ENCODE measurements at places on chromosomes 7 and 10.

DNA sequence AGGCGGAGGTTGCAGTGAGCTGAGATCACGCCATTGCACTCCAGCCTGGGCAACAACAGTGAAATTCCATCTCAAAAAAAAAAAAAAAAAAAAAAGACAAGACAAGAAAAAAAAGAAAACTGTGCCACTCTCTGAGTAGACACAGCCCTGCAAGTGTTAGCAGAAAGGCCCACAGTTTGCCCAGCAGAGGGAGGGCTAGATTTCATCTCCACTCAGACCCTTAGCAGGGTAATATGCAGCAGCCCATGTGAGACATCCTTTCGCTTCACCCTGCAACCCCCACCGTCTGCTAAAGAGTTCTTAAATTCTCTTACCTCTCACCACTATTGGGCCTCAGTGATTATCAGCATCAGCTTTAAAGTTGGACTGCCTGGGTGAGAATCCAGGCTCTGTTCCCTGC is 38.2 kb downstream of the CTNNA3 start:
- DNase-seq: no peak

DNA sequence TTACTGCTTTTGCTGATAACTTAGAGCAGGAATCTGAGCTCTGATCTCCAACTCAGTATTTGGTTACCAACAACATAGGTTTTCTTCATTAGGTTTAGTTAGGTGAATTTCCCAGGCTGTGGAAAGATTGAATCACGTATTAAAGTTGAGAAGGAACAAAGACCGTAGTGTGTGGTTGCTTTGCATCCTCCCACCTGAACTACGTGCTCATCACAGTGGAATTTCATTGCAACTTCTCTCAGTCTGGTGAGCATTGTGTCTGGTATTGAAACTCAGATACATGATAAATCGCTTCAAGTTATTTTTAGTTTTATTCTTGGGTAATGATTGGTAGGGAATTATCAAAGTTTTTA is 139.4 kb upstream of the AKR1E2 start:
- no peak for DNase-seq

GRCh38 chr7:132080967-132081668 is 495.2 kb downstream of the PLXNA4 start:
- no peak for DNase-seq

DNA sequence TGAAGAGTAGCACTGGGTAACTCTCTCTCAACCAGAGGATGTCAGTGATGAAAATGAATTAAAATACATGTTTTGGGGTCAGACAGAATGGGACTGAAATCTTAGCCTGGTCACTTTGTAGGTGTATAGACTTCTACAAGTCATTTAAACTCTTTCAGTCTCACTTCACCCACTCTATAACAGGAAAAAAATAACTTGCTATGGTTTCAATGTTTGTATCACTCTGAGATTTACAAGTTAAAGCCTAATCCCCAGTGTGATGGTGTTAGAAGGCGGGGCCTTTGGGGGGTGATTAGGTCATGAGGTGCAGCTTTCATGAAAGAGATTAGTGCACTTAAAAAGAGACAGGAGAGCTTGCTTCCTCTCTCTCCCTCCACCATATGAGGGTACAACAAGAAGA is 134.8 kb downstream of the INHBA start:
- DNase-seq: no peak

DNA sequence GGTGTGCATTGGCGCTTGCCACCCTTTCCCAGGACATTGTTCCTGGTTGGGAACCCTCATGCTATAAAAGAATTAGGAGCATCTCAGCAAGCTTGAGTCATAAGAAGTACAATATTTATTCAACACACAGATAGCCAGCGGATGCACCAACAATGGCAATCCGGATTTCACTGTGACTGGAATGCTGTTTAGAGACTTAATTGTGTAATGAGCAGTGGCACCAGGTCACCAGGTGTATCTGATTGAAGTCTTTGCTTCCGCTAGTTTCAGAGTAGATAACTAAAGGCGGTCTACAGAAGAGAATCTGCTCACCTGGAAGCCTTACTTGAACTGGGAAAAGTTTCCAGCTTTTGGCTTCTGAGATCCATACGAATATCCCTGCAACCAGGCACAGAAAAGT is 772.3 kb upstream of the GHITM start:
- DNase-seq: no peak

- no peak for DNase-seq
These were observed 10.6 kb downstream of the LSM8 start for GRCh38 chr7:118194571-118194970.

- no peak for DNase-seq
These were observed 4.4 kb upstream of the LRRN3 start for GRCh38 chr7:111086532-111086931.

DNA sequence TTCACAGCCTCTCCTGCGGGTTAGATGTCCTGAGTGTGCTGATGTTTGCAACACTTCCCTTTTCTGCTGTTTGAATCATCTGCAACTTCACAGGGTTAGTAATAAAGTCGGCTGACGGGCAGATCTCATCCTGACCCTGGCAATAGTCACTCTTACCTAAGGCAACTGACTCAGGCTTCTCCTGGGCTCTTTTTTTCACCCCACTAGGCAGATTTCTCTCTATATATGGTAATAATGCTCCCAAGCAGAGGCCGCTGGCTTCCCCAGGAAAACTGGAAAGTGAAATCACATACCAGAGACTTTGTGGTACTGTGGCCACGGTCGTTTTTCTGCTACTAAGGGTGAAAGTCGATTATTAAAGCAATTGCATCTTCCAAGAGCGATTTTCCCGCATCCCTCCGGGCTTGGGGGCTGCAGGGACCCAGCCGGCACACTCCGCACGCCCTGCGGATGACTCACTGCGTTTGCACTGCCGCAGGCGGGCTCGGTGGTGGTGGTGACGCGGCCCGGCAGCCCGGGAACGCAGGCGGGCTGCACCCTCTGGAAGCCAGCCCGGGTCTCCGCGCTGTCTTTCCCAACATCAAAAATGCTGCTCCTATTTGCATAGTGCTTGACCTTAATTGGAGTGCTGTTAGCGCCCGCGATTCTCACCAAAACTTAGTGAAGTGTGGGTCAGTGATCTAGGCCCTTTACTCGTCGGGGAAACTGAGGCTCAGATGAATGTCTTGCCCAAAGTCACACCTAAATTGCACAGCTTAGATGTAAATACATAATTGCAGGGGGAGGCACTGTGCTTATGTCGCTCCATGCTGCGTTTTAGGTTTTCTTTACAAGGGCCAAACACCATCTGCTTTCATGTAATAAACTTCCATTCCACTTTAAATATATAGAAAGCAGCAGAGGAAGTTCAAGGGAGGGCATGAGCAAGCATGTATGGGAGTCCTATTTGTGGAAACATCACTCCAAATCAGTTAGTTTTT is 47.6 kb upstream of the ITGB1 start:
- no peak for DNase-seq

DNA sequence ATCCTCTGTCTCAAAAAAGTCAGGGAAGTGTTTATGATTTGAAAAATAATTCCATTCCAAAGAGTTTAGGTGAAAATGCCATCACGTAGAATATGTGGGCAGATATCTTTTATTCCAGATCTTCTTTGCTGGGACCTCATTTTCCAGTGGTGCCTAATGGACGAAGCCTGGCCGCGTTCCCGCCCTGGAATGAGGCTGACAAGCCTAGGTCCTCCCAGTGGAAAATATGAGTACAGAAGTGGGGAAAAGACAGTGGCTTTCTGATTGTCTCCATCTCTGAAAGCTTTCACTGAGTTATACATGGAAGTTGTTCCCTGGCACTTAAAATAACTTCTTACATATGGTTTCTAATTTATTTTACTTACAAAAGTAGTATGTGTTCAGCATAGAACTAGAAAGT is 139.4 kb downstream of the TACC2 start:
- DNase-seq: no peak

DNA sequence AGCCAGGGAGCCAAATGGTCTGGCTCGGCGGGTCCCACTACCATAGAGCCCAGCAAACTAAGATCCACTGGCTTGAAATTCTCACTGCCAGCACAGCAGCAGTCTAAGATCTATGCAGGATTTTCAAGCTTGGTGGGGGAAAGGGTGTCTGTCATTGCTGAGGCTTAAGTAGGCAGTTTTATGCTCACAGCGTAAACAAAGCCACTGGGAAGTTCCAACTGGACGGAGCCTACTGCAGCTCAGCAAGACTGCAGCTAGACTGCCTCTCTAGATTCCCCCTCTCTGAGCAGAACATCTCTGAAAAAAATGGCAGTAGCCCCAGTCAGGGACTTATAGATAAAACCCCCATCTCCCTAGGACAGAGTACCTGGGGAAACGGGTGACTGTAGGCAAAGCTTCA is 277.6 kb upstream of the PHF14 start:
- DNase-seq: no peak

DNA sequence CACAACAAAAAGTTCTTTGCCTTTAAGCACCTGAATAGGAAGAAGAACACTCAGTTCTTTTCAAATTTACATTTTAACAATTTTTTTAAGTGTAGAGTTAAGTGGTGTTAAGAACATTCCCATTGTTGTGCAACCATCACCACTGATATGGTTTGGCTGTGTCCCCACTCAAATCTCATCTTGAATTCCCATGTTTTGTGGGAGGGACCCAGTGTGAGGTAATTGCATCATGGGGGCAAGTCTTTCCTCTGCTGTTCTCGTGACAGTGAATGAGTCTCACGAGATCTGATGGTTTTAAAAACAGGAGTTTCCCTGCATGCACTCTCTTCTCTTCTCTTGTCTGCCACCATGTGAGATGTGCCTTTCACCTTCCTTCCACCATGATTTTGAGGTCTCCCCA is 155.7 kb downstream of the PLXNA4 start:
- no peak for DNase-seq

- no peak for DNase-seq
These were observed 90.8 kb downstream of the DNAJB9 start for GRCh38 chr7:108660465-108660864.

Data from stimulated activated CD8-positive, alpha-beta memory T cell treated with anti-CD3 and anti-CD28 coated beads, Interleukin-15, amount 100 ng/mL, for 24 hours (primary cell).